ENCODE measurements at places on chromosomes 16 and 17. TPM values are rescaled to one million over a fixed set of nuclear protein-coding genes. Genes with fewer than 3 reads are reported as not detected.
A peak's percentile ranks its signal among the peaks of the same experiment; 100 is the strongest.

- no peak for DNase-seq
Measured at GRCh38 chr16:68526143-68526781, 12.8 kb upstream of the ZFP90 start.

DNA sequence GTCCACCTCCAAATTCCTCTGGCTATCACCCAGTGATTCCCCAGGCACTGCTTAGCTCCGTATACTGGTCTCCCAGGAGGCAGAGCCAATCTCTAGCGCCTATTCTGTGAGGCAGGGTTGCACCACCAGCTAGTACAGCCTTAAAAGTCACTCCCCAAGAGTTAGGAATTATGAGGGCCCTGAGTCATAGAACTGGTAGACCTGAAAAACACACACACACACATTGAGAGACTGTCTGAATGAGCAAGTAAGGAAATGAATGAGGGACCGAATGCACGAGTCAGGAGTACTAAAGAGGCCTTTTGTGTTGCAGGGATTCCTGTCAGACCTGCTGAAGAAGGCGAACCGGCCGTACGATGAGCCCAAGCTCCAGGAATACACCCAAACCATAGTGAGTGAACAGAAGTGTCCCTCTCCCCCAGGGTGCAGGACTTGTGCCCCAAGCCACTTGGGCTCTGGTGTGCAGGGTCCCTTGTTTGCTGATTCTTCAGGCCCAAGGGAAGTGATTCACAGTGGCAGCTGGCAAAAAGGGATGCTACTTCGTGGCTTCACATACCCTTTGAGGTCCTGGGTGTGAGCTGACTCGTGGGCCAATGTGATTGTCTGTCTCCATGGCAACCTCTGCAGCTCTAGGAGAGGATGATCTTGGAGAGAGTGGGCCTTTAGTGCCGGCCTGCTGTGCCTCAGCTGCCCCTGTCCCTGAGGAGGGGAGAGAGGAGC lies 24.7 kb downstream of the CALB2 start:
- no peak for DNase-seq

- DNase-seq, result peak; percentile 71
Measured at GRCh38 chr16:20897253-20897897, 2.8 kb downstream of the DCUN1D3 start.

CEP295NL gene
- 0.28 TPM for polyA plus RNA-seq

RFWD3 gene
- 10.6 TPM for polyA plus RNA-seq

GAS7 gene
- 1.1 TPM for polyA plus RNA-seq

Measured in small intestine (tissue), 16 donors.